ENCODE measurements at places on chromosomes 11 and 22.

DNA sequence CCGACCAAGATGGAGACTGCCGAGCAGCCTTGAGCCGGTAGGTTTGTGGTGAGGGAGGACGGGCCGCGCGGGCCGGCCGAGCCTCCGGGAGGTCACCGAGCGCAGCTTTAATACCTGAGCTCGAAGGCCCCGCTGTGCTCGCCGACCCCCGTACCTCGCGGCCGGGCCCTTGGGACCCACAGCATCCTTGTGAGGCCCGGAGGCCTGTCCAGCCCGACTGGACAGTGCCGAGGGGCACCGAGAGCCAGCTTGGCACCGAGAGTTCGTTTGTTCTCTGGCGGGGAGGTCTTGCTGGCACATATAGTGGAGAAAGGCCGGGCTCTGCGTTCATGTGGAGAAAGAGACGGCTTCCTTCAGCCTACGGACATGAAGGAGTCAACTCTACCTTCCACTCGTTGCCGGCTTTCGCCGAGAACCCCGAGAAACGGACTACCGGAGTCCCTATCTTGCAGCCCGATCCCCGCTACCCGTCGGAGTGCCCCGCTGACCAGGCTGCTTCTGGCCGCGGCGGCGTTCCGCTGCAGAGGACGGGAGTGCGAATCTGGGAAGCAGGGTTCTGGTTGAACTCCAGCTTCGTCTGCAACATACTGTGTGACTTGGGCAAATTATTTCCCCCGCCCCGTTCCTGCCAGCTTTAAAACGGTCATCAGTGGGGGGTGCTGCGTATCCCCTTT, 349 bp downstream of the TSSC4 start:
- DNase-seq = no peak

DNA sequence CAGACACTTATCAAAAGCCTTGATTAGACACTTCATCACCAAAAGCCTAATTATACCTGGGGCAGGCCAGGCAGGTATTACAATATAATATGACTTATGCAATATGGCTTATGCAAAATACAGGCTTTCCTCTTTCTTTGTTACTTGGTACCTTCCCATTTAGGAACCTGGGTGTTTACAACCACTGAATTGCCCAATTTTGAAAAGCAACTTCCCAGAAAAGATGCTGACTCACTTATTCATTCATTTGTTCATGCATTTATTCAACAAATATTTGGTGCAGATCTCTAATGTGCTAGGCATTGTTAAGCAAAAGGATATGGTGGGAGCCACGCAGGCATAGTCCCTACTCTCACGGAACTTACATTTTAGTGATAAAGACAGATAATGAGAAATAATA, 13.6 kb upstream of the JAML start:
- no peak for DNase-seq

DNA sequence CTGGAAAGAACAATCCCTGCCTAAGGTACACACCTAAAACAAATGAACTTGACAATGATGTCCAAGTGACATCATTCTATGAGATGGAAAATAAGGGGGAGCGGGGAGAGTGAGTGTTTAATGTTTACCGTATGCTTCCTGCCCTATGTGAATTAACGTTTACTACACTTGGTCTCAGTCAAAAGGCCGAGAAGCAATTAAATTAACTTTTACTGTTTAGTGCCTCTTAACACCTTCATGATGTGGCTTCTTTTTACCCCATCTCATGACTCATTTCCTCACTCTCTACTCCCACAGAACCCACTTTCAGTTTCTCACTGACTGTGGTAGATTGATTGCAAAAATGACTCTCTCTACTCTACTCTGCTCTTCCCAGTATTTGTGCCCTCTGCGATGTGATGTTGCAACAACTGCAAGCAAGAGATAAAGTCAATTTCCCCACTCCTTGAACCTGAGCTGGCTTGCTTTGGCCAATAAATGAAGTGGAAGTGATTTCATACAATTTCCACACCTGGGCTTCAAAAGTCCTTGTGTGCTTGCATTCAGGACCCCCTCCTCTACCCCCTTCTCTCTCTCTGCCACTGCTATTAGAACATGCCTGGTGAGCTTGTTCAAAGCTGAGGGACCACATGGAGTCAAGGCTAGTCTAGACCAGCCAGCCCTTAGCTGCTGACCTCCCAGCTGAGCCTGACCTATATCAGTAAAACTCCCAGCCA, 11.6 kb upstream of the ALKBH3 start:
- peak; percentile 64 for DNase-seq

GRCh38 chr11:14506532-14506931, 6.9 kb upstream of the COPB1 start:
- no peak for DNase-seq

GRCh38 chr11:79006854-79007253, 432.2 kb upstream of the NARS2 start:
- no peak for DNase-seq

DNA sequence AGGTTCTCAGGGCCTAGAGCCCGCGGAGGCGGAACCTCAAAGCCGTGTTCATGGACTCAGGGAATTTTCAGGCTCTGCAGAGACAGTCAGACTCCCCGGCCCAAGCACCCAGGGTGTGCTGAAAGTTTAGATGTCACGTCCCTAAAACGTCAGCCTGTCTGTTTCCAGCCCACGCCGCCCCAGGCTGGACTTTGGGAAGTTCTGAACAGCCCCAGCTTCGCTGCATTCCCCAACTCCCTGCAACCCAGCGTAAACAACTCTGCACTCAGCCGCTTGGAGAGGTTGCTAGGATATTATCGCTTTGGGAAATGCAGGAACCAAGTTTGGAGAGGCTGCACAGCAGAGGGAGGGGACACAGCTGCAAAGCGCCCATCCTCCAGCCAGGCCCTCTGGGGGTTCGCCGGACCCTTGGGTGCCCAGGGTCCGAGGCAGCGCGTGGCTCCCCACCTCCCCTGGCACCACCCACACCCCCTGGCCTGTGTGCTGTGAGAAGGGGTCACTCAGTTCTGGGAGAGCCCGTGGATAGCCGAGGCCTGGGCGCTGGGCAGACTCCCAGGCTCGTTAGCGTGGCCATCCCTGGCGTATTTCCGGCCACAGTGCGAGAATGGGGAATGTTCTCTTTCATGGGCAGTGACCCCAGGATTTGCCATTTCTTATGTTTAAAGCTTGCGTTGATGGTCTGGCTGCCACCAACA, 120.5 kb upstream of the FGF3 start:
- DNase-seq = no peak

Measured in GM06990 (cell line).